Stimulated activated CD4-positive, alpha-beta T cell treated with anti-CD3 and anti-CD28 coated beads, Interleukin-2, amount 100 ng/mL, for 24 hours (primary cell): ENCODE measurements at places on chromosomes 3 and 15.
A peak's percentile ranks its signal among the peaks of the same experiment; 100 is the strongest.

DNA sequence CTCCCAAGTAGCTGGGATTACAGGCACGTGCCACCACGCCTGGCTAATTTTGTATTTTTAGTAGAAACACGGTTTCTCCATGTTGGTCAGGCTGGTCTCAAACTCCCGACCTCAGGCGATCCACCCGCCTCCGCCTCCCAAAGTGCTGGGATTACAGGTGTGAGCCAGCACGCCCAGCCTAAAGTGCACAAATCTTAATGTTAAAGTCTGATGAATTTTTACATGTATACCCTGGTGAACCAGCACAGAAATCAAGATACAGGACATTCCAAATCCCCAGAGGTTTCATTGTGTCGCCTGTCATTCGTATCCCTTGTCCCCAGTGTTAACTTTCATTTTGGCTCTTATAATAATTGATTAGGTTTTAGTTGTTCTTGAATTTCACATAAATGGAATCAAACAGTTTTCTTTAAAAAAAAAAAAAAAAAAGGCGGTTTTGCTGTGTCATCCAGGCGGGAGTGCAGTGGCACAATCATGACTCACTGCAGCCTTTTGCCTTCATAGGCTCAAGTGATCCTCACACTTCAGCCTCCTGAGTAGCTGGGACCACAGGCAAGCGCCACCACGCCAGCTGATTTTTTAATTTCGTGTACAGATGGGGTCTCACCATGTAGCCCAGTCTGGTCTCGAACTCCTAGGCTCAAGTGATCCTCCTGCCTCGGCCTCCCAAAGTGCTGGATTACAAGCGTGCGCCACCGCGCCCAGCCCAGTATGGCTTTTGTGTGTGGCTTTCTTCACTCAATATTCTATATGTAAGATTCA, 1.5 kb upstream of the TM4SF19 start:
- no peak for DNase-seq

DNA sequence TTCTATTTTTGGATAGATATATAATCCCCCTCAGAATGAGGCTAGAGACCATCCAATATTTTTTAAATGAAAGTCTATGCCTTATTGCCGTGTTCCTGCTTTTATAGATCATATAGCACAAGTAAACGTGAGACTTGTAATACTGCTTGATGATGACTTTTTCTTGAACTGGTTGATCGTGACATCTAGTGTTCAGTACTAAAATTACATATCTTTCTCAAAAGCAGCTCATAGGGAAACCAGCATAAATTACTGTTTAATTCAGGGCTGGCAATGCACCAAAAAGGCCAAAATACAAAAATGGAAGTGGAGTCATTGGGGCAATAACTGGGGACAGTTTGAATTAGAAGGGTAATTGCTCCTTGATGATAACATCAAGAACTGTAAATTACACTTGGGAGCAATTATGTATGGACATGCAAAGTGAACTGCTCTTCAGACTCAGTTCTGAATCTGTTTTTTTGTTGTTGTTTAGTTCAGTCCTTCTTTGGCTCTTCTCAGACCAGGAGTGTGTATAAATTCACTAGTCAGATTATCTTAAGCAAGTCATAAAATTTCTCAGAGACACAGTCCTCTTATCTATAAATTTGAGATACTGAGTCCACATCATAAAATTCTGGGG, 325.3 kb downstream of the THSD4 start:
- DNase-seq: no peak

DNA sequence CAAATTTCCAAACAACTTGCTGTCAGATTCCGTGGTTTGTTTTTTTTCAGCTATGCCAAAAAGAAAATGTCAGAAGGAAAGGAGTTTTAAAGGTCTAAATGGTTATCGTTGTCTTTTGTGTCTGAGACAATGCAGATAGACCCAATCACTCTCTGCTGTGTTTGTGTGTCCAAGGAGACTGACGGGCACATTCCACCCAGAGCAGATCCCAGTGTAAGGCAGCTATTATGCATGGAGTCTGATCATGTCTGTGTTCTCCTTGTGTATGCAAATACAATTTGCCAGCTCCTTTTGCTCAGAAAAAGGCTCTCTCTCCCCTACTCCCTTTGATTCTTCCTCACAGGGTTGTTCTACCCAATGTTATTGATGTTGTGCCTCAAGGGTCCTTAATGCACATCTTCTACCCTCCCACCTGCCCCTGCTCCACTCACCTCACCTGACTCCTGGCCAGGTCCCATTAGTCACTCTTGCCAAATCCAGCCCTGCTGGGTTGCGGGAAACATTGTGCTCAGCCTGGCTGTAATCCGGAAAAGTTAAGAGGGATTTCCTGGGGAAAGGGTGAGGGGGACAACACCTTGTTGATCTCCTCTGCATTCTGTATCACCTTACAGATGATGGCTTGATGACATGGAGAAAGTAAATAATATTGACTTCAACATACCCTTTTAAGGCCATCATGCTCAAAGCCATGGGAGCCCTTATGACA, 61.0 kb downstream of the OTOL1 start:
- no peak for DNase-seq

GRCh38 chr3:24220859-24221657, 273.6 kb downstream of the THRB start:
- no peak for DNase-seq

DNA sequence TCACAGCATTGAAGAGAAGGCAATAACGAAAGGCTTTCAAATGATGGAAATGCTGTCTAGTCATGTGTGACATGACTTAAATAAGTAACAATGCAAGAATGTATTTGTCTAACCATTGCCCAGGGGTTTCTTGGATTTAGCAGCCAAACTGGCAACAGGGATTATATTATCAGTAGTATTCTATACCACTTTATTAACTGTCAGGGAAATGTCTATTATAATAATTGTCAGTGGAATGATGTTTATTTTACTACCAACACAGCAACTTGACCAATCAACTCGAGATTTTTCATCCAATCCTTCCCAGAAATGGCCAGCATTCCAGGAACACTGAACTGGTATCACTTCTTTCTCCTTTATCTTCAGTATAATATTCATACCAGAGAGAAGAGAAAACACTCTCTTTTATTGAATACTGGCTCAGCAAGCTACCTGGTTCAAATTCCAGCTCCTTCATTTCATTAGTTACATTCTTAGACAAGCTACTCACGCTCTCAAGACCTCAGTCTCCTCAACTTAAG, 66.2 kb downstream of the FOXP1 start:
- DNase-seq: no peak

GRCh38 chr3:136960838-136961836, 3.4 kb downstream of the IL20RB start:
- DNase-seq: no peak

DNA sequence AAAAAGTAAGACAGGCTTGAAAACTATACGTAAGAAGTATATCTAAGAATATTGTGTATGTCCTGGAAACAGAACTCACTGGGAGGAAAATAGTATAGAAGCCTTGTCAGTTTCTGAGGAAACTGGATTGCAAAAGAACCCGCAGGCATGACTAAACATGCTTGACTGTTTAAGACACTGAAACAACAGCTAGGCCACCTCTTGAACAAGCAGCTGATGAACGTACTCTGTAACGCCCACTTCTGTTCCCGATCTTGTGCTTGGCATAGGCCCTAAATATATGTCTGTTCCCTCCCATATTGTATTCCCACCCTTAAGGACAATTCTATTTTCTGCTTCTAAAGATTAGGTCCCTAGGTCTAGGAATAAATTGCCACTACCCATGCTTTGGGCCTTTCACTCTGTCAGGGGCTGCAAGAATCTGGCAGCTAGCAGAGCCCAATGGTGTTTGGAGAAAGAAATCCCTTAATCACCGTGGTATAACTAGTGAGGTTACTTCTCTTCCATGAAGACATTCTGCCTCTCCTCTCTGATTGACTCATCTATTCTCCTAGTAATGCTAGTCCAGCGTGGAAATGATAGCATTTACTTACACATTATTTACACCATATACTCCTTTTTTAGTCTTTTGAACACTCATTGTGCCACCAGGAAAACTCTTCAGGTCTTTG, 46.2 kb downstream of the CD200 start:
- no peak for DNase-seq

GRCh38 chr3:104907507-104907906, 459.2 kb upstream of the ALCAM start:
- DNase-seq: no peak

GRCh38 chr3:105553851-105554250, 187.1 kb downstream of the ALCAM start:
- no peak for DNase-seq

DNA sequence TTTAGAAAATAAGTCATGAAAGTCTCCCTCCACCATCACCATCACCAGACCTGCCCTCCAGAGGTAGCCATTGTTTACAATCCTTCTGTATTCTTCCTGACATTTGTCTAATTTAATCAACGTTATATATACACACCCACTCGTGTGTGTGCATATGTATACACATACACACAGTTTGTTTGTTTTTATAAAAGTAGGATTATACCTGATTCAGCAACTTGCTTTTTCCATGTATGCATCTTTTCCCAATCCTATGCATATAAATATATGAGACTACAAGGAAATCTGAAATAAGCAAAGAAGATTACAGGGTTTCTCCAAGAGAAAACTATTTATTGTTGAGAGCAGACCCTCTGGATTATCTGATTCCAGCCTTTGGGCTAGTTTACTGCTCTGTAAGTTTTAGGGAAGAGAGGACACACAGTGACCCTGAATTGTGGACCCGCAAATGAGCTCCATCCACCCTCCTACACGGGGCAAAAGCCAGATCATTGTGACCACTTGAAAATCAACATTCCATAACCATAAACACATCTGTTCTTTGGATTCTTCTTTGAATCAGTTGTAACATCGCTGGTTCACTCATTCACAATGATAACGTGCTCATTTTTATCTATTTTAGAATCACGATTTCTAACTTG, 104.3 kb downstream of the CPN2 start:
- no peak for DNase-seq

GRCh38 chr3:60610441-60611112, 640.7 kb downstream of the FHIT start:
- DNase-seq: no peak

- DNase-seq: no peak
These were observed 138.8 kb downstream of the LRRK1 start for GRCh38 chr15:101057841-101058407.

DNA sequence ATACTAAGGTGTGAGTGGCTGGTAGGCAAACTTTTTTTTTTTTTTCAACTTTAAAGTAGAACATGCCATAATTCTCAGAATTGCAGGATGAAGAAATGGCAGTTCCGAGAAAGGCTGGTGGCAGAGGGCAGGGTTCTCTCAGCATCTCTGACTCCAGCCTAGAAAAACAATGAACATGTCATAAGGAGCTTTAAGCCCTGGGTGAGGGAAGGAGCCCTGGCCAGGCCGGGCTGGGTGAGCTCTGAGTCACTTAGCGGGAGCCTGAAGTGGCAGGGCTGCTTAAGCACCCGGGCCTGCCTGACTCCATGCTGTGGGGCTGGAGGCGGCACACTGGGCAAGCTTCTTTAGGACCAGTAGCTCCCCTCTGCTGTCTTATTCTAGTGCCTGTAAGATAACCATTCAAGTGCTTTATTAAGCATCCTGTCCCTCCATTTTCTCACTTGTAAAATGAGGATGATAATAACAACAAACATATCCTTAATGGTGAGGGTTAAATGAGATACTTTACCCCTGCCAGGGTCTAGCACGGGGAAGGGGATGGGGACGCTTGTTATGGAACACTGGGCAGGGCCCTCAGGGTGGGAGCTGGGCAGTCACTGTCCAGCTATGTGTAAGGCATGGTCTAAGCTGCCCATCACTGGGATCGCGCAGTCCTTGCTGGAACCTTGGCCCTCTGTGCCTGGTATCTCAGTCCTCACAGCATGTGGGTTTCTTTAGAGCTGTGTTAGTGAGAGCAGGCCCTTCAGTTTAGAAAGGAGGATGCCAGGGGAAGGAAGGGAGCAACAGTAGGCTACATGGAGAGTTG, 18.4 kb downstream of the SMAD6 start:
- DNase-seq: no peak

DNA sequence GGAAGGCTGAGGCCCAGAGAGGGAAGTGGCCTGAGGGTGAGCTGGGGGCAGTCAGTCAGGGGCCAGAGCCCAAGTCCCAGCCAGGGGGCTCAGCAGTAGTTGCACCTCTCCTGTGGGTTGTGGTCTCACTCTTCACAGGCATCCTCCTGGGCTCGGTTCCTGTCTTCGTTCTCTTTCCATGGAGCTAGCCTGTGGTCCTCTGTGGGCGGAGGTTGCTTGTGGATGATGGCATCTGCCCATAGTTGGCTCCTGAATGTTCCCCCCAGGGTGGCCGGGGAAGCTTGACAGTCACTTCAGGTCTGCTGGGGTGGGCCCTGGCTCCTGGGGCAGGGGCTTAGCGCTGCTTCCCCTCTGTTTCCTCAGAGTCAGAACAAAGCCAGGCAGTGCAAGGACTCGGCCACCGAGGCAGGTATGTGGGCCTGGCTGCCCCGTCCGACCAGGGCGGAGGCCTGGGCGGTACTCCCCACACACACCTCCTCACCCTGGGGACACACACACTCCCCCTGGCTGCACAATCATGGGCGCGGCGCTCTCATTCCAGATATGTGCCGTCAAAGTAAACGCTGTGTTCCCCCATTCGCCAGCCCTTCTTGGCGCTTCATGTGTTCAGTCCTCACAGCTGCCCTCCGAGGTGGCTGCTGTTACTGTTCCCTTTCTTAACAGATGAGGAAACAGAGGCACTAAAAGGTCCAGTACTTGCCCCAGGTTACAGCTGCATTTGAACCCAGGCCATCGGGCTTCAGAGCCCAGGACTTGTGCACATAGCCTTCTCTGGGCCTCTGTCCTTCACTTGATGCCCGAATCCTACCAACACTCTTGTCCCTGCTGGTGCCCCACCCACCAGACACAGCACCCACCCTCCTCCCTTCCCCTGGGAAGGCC, 34.5 kb downstream of the PSTPIP1 start:
- DNase-seq: peak; percentile 0

GRCh38 chr3:187700249-187700648, 2.1 kb downstream of the RTP2 start:
- no peak for DNase-seq

DNA sequence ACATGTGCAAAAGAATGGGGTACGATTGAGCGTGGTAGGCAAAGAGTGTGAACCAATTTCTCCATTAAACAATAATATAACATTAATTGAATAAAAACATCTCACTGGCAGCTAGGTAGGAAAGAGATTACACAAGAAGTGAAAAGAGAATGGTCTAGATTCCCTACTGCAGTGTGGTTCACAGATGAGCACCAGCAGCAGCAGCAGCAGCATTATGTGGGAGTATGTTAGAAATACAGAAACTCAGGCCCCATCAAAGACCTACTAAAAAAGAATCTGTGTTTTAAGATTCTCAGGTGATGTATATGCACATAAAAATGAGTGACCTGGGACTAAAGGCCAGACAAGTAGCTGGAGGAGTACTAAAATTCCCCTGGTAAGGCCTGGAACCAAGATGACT, 118.2 kb downstream of the ADAM10 start:
- no peak for DNase-seq

GRCh38 chr15:68374168-68374745, 57.7 kb downstream of the ITGA11 start:
- no peak for DNase-seq
